ENCODE measurements at places on chromosomes 1 and 21.

GRCh38 chr1:9192578-9193232 lies 41.9 kb upstream of the H6PD start:
- no peak for DNase-seq

GRCh38 chr1:30955448-30956015 lies 47.0 kb upstream of the SDC3 start:
- peak; percentile 29 for DNase-seq

GRCh38 chr1:160952129-160952510 lies 2.5 kb downstream of the ITLN2 start:
- no peak for DNase-seq

- DNase-seq: no peak
Measured at GRCh38 chr1:239655023-239655422, 268.7 kb downstream of the CHRM3 start.

GRCh38 chr1:85322655-85323054 lies 46.2 kb upstream of the BCL10 start:
- no peak for DNase-seq

DNA sequence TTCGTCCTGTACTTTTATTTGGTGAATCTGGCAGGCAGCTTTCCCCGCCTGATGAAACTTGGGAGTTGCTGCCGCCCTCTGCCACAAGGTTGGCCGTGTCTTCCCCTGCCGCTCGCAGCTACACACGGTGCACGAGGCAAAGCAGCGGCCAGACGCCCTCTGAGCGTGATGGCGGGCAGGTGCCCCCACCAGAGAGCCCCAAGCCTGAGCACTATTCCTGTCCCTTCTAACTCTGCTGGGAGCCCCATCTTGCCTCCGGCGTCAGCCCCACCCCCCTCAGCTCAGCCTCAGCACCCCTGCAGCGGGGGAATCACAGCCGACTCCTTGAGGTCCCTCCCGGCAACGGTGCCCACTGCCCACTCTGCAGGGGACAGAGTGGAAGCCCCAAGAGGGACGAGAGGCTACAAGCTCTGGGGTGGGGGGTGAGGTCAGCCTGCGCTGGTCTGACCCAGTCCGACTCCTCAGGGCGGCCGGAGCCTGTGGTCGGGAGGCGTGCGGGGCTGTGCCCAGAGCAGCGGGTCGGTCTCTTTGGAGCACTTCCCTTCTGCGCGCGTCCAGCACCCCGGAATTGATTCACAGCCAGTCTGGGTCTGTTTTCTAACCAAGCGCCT lies 41.3 kb downstream of the RIPK4 start:
- no peak for DNase-seq

DNA sequence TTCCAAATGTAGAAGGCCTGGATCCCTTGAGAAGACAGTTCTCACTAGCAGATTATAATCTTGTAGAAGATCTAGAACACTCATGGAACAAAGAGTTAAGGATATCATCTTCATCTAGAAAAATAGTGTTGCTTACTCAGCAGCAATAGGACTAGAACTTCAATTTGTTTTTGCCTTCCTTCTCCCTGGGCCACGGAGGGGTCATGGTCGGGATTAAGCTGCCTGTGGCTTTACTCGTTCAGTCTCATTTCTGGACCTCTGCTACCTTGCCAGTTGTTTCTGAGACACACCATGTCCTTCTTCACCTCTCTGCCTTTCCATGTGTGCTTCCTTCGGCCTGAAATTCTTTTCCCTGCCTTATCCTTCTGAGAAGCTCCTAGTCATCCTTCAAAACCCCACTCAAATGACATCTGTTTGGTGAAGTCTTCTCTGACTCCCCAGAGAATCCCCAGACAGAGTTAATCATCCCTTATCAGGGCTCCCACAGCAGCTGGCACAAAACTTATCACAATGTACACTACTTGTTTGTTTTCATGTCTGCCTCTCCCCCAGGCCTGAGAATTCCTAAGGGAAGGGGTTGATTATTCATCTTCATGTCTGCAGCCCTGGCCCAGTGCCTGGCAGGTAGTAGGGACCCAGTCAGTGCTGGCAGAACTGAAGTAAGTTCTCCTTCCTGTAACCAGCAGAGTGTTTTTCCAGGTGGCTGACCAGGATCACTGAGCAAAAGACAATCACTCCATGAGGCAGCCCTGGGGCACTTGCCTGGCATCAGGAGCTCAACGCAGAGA lies 15.5 kb upstream of the SNX27 start:
- DNase-seq: peak; percentile 43

- peak; percentile 87 for DNase-seq
Measured at GRCh38 chr1:91783423-91784170, 102.4 kb downstream of the TGFBR3 start.

- DNase-seq: peak; percentile 11
Measured at GRCh38 chr1:151401125-151401788, 1.9 kb downstream of the PSMB4 start.

DNA sequence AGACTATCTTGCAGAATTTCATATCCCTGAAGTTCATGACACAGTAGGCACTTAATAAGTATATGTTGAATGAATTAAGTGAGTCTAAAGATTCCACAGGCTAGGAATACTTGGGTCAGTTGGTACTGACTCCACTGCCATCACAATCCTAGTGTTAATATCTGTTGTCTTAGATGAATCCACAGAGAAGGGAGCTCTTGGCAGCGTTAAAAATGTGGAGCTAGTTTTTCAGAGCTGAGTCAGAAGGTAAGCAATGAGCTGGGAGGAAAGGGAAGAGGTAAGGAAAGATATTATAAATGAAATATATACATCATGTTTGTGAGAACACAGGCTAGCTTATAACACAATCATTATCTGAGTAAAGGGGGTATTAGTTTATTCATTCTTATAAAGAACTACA lies 21.8 kb upstream of the GORAB start:
- no peak for DNase-seq

DNA sequence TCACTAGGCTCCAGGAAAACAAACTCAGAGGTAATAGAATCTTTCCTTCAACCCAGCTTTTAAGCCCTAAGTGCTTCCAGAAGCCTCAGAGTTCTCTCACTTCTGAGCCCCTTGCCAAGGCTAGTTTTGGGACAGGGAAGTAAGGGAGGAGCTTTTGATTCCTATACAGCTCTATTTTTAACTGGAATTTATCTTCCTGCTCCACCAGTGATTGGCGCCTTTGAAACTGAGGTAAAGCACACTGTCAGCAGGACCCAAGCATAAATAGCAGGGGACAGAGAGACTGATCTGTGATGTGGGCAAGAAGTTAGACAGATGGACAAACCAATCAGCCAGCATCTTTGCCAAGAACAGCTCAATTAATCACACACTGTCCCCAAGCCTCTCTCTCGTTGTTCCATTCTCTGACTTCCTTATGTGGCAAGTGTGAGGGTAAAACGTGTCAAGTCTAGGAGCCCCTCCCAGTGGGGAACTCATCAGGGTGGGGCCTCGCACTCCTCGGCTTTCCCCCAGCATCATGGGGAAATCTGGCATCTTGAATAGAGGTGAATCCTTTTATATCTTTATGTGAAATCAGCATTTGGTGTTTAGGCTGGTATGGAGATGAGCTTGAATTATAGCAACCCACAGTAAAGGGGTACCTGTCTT lies 40.2 kb upstream of the MPZL1 start:
- DNase-seq: no peak

DNA sequence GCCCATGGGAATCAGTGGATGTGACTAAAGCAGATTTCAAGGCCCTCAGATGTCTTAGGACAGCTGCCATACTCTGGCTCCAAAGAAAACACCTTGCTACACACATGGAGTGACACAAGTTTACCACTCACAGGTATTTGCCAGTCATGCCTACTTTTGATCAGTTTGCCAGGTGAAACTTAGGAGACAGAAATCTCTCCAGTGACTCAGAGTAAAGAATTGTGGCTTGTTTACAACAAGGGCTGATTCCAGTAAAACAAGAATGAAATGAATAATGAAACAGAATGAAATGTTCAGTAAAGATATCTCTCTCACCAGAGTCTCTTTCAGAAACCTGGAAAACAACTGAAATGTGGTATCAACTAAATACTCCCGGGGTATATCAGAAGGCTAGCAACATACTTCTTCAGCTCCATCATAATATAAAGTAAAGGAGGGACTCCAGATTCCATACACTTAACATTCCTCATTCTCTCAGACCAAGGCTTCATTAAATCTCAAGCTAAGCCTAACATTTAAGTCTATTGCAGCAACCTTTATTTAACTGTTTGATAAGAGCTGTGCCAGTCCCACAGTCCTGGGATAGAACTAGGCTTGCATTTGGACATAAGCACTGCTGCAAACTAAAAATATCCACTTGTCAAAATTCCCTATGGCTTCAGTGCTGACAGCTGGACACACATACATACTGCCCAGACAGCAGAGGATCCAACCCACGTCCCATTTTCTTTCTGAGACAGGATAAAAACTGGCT lies 143.3 kb downstream of the SIPA1L2 start:
- no peak for DNase-seq

DNA sequence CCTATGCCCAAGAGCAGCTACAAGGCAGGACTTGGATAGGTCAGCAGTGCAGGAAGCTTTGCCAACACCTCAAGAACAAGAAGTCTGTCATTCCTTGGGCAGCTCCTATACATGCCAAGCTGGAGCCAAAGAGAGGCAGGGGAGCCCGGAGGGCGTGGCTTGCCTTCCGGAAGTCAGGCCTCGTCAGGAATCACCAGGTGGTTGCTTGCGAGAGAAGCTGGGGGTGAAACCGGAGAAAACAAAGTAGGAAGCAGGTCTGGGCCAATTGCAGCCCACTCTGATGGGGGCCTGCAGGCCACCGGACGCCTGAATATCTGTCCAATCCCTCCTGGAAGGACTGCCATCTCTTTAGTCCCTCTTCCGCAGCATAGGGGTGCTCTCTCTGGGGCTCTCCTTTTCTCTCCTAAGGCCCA lies 794 bp upstream of the FAM76A start:
- DNase-seq: peak; percentile 6

- no peak for DNase-seq
Measured at GRCh38 chr1:158901623-158902022, 29.7 kb upstream of the PYHIN1 start.

GRCh38 chr21:44456214-44456914 lies 1.1 kb downstream of the LRRC3 start:
- DNase-seq: no peak

DNA sequence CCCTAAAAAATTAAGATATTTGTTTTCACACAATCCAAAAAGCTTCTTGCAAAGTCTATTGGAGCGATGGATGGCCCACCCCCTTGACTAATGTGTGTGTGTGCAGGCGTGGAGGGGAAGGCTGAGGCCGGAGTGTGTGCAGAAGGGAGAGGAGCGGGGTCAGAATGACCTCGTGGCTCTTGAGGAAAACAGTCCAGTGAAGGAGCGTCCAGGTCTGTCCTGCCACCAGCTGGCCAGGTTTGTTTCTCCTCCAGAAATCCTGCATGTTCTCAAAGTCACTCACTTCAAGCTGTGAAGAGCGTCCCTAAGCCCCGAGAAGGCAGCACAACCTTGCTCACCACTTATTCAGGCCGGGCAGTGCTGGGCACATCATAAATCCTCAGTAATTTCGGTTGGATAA lies 69.5 kb upstream of the SSX2IP start:
- DNase-seq: no peak

DNA sequence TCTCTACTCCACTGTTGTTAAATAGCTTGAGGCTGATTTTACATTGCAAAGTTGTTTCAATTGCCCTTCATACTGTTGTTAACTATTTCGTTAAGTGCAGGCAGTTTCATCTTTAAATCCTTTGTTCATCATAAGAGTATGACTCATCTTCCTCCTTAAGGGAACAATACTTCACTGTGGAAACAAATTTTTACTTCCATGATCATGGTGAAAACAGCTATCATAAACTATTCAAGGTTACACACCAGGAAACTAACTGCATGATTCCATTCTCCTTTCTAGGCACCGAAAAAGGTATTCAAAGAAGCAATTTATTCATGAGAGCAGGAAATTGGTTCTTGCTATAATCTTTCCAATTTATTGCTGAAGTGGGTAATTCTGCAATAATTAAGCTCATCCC lies 593.2 kb downstream of the LRRIQ3 start:
- DNase-seq: peak; percentile 1

DNA sequence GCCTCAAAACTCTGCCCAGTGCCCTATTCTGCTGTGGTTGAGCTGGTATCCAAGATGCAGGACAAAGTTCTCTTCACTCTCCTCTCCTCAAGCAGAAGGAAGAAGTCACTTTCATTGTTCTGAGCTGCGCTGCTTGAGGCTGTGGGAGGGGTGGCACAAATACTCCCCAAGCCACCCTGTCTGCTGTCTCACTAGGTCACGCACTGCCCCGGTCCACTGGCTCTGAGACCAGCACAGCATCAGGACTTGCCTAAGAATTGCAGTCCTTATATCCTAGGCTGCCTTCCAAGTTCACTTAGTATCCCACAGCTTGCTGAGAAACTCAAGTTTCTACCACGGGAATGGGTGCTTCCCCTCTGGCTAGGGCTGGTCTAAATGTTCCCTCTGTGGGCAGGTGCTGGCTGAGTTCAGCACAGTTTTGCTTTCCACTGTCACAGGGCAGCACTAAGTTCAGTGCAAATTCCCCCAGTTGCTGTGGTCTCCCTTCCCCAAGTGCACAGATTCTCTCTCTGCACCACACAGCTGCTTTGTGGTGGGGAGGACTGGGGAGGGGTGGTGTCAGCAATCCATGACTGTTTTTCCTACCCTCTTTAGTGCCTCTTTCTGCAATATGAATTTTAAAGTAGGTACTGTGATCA lies 32.4 kb downstream of the SLC9C2 start:
- DNase-seq: no peak

- DNase-seq: no peak
Measured at GRCh38 chr1:6352138-6352563, 41.4 kb downstream of the ACOT7 start.

DNA sequence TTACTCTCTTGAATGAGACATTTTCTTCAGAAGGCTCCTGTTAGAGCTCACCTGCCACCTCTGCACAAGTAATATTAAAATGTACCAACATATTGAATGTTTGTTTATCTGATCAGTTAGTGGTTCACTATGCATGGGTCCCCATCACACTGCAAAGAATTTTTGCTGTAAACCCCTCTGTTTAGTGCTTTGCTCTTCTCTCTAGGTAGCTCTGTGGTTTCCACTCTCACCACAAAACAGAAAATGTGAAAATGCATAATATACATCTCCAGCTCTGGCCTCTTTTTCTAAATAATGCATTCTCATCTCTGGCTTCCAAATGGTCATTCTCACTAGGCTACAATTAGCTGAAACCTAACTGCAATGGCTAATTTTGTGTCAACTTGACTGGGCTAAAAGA lies 176.7 kb downstream of the TRIM33 start:
- DNase-seq: no peak

DNA sequence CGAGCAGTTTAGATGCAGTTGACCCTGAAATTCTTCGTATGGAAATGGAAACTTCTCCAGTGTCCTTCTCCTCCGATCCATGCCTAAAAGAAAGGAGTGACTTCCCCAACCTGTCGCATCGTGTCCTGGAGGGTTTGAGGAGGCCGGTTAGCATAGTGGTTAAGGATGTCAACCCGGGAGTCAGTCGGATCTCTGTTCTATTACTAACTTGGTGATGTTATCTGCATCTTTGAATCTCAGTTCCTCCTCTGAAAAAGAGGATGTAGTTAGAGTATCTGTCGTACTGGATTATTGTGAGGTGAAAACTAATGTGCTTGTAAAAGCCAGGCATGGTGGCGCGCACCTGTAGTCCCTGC lies 684 bp downstream of the ZBTB8B start:
- no peak for DNase-seq

All from fibroblast of pulmonary artery (primary cell).